ENCODE measurements at places on chromosomes 11 and 22.
A peak's percentile ranks its signal among the peaks of the same experiment; 100 is the strongest.

- no peak for DNase-seq
Observed at GRCh38 chr11:91686281-91686680, 538.3 kb upstream of the FAT3 start.

DNA sequence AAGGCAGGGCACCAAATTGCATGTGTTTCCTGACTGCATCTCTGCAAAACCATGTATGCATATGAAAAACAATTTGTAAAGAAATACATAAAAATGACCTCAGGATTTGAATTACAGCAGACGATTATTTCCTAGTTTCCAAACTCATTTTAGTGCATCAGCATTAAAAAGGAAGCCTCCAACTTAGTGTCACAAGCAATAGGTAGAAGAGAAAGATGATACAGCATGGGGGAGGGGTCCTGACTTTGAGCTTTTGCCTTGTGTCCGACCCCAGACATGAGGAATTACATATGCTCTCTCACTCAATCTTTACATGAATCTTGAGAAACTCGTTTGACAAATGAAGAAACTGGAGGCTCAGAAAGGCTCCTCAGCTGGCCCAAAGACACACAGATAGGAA, 294.6 kb upstream of the NARS2 start:
- DNase-seq, result no peak

DNA sequence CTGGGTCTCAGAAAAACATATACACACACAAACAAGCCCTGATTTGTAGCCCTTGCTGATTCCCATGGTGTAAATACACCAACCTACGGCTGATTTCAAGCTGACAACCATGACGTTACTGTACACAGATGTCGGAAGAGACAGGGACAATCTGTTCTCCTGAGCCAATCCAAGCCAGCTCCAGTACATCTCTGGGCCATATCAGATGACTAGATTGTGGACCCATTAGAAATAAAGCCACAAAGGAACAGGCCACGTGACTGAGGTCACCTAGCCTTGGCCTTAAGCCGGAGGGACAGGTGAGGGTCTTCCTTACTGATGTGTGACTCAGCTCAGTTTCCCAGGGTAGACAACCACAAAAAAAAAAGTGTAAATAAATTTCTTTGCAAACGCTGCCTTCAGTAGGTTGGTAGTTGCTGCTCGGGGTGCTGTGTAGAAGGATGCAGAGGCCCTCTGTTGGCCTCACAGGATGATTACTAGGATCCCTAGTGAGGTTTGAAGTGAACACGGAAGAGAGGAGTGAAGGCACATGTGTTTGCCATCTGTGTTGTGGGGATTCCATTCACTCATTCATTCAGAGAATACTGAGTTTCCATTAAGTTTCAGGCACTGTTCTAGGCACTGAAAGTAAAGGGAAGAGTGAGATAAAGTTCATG, 99.0 kb upstream of the LARGE1 start:
- DNase-seq, result no peak

- DNase-seq, result no peak
Observed at GRCh38 chr11:17736579-17736893, 2.0 kb downstream of the KCNC1 start.

DNA sequence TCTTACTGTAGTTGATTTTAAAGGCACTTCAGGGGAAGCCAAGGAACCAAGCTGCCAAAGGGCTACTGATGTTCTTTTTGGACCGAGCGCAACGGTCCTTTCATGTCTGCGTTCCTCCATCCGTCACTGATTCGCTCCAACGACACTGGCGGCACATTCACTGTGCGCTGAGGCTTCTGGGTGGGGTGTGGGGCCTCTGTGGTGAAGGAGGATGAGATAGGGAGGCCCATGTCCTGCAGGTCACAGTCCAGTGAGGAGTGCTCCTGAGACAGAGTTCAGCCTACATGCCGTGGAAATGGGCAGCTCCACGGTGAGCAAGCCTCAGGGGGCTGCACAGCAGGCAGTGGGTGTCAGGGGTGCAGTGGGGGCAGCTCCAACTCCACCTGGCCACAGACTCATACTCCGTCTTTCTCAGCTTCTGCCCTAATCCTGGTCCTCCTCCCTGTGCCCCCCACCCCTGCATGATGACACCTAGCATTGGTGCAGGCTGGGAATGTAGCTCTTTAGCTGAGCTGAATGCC, 87.8 kb upstream of the SHANK2 start:
- no peak for DNase-seq

DNA sequence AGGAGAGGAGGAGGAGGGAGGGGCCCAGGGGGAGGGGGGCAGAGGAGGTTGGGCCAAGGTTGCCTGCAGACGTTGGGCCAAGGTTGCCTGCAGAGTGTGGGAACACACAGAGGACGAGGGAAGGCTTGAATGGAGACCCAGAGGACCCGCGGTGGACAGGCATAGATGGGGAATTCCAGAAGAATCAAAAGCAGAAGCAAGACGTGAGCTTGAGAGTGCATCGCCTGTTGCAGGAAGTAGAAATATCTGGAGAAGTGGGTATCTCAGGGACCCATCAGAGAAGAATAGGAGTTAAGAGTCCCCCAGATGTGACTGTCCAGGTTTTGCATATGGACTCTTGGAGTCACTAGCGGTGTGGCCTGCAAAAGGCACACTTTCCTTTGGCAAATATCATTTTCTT, 670.2 kb downstream of the TBC1D22A start:
- no peak for DNase-seq

GRCh38 chr22:40335358-40335757, 10.9 kb upstream of the ADSL start:
- DNase-seq, result no peak

DNA sequence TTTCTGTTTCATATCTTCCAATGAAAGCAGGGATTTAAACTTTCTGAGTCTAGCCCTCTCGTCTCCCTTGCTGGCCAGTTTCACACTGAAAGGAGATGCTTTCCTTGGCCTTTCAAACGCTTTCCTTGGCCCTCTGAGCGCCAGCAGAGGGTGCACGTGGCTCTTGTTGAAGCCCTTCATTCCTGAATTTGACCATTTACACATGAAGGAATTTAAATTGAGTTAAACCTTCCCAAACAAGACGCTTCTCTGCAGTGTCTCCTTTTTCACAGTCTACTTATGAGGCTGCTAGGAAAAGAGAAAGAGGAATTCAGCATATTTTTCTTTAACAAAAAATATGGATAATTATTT, 21.6 kb downstream of the NNMT start:
- no peak for DNase-seq

GRCh38 chr11:84628871-84629620, 998.1 kb downstream of the DLG2 start:
- no peak for DNase-seq

DNA sequence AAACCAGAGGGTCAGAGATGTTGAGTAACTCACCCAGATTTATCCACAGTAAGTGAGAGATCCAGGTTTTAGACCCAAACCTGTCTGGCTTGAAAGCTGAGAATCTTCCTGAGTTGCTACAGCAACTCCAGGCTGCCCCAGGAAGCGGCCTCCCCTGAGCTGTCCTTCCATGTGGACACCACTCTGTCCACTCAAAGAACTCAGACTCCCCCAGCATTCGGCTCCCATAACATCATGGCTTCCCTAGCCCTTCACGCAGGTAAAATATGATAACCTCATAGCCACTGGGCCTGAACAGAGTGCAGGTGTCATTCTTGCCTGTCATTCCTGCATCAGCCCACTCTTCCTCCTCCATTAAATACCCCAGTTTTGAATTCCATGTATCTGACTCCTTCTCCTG, 657.8 kb downstream of the TBC1D22A start:
- no peak for DNase-seq

DNA sequence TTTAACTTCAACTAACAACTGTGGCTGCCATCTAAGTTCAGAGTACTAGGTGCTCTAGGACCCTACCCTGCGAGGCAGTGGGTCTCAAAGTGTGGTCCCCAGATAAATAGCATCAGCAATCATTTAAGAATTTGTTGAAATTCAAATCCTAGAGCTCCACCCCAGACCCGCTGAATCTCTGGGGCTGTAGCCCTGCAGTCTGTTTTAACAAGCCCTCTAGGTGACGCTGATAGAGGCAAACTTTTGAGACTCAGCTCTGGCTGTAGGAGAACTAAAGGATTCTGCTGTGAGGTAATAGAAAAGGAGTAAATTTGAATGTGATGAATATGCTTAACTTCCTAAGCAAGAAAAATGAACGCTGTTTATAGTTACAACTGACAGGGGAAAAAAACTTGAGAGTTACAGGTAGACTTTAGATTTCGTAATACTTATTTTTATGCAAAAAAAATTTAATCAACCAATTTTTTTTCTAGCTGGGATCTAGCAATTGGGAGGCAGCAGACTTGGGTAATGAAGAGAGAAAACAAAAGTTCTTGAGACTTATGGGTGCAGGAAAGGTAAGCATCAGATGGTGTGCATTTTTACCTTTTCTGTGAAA, 5.8 kb downstream of the C11orf58 start:
- DNase-seq, result no peak

DNA sequence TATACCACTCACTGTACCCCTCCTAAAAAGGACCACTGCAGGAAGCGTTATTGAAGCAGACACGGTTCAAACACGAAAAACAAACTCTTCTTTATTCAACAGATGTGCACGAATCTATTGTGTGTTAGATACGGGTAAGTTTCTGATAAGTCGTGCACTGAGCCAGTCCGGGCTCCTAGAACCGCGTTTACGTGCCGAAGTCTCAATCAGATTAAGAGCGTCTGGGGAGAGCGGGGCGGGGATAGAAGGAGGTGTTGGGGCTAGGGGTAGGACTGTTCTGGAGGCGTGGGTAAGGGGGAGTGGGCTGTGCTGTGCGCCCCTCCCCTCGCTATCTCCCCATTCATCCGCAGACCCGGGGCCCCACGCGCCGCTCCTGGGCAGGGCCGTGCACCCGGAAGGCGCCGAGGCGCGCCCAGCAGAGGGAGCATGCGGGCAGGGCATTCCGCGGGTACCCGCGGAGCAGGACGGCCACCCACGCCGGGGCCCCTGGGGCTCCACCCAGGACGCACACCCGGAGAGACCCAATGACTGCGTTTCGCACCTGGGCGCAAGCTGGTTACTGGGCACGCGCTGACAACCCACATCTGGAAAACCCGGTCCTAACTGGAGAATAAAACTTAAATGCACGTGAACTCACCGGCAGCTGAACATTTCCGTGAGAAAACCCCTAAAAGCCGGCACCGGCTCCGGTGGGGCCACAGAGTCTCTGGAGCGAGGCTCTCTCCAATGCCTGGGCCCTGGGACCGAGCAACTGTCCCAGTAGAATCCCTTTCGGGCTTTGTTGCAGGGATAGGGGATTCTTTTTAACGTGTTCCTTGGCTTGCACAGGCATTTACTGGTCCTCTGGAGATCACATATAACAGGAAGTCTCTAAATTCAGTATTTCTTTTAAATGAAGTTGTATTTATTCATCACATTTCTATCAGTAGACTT, 40.6 kb downstream of the WEE1 start:
- DNase-seq, result peak; percentile 80

DNA sequence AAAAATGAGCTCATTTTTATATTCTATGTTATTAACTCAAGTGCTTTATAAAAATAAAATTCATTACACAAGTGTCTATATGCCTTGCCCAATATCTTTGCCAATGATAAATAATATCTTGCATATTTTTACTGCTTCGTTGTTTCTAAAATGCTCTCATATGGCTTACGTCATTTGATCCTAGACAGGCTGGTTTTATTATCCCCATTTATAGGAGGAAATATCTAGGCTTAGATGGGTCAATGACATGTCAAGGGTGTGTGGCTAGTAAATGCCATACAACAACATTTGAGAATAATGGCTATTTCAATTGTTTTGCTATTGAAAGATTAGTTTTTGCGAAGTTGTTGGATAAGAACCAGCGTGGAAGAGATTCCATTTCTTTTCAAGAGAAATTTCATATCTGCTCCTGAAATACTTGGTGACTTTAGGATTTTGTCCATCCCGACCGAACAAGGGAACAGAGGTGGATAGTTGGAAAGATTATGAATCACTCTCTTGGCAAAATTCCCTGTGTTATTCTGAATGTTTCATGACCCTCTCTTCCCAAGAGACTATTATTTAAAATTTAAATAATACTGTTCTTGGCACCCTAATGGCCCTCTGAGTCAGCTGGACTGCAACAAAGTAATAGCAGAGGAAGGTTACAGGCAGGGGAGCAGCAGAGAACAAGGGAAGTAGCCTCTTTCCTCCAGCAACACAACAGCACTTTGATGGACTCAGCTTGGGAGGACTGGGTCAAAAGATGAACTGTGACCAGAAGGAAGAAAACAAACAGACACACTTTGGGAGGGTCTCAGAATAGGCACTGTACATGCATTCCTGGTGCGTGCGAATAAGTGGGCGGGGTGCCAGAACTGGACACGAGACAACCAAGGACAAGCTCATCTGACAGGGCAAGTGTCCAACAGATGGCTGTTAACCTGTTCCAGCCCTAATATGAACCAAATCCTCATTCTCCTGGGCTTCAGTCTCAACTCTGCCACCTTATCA, 94.5 kb downstream of the ME3 start:
- no peak for DNase-seq

- DNase-seq, result no peak
Observed at GRCh38 chr11:46827995-46828394, 18.1 kb downstream of the CKAP5 start.

DNA sequence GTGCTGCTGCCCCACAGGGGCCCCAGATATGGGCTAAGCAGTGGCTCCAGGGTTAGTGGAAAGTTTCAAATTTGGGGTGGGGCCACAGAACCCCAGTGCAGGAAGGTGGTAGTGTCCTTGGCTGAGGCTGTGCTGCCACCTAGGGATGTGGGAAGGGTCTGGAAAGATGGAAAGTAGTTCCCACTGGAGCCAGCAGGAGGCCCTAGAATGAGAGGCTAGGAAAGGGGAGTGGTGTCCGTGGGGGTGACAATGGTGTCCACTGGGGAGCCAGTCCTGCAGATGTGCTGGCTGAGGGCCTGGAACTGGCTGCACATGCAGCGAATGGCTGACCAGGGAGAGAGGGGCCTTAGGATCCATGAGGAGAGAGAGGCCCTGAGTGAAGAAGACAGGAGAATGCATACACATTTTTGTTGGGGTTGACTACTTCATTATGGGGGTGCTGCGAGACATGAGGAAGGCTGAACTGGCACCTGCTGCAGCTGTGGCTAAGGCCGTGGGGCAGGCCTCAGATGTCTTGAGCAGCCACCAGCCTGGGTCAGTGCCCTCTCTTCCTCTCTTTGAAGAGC, 21.1 kb downstream of the RFPL3 start:
- peak; percentile 42 for DNase-seq

- peak; percentile 5 for DNase-seq
Observed at GRCh38 chr11:17343907-17344306, 7.7 kb upstream of the NCR3LG1 start.

DNA sequence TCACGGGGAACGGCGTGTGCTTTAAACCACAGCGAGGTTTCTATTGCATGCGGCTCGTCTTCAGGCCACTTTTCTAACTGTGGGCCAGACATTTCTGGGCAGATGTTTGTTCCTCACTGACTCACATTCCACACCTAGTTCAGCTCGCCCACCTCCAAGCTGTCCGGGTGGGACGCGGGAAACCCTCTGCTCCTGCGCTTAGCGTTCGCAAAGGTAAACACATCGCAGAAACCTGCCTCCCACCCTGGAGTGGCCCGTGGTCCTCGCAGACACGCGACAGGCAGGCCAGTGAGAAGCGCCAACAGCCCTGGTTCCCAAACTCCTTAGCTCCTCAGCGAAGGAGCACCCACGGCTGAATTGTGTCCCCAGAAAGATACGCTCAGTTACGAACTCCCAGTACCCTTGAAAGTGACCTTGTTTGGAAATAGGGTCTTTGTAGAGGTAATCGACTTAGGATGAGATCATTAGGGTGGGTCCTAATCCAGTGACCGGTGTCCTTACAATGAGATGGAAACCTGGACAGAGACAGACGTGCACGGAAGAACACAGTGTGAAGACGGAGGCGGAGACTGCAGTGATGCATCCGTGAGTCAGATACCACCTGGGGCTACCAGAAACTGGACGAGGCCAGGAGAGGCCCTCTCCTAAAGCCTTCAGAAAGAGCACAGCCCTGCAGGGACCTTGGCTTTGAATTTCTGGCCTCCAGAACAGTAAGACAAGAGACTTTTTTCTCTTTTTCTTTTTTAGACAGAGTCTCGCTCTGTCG, 82.7 kb downstream of the CELSR1 start:
- DNase-seq, result no peak
